ENCODE measurements at places on chromosomes 7 and 10.

GRCh38 chr10:13717936-13718772 lies 131.4 kb downstream of the PRPF18 start:
- DNase-seq, result no peak

DNA sequence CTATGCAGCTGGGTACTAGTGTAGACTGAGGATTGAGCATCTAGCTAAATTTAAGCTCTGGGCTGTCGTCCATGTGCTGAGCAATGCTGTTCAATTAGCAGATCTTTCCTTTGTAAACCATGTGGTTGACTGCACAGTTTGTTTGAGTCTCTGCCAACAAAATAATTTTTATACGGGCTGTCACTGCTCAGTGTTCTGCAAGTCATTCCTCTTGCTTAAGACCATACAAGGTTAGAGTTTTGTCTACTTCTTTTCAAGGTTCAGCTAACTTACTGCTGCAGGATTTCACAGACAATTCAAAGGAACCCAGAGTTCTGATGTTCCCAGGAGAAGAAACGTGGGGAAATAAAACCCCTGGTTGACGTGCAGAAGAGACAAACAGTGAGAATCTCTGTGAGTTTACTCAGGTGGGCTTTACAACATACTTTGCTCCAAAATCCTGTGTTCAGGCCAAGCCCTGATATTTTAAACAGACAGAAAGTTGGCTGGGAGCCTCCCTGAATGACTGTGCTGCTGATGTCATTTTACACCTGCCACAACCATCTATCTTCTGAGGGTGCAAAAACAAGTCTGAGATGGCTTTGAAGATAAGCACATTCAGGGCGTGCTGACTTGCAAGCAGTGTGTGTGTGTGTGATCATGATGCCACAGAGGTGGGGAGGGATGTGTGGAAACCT lies 177.1 kb upstream of the SVIL start:
- DNase-seq, result no peak

- DNase-seq, result no peak
Measured at GRCh38 chr10:34024282-34024681, 689.8 kb upstream of the NRP1 start.

DNA sequence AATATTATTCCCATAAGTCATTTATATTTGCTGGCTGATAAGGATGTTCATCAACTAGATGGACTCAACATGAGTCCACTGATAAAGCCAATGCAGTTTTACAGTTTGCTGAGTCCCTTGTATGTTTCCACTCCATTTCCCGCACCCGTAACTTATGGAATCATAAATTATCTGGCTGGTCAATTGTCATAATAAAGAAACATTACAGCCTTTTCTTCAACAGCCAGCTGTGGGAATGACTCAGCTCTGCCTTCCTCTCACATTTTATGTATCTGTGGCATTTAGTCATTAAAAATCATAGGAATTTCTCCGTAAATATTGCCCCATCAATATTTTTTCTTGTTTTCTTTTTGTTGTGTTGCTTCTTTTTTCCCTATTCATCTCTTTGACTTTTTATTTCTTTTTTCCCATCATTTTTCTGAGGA lies 22.3 kb upstream of the TMEM26 start:
- DNase-seq, result no peak

DNA sequence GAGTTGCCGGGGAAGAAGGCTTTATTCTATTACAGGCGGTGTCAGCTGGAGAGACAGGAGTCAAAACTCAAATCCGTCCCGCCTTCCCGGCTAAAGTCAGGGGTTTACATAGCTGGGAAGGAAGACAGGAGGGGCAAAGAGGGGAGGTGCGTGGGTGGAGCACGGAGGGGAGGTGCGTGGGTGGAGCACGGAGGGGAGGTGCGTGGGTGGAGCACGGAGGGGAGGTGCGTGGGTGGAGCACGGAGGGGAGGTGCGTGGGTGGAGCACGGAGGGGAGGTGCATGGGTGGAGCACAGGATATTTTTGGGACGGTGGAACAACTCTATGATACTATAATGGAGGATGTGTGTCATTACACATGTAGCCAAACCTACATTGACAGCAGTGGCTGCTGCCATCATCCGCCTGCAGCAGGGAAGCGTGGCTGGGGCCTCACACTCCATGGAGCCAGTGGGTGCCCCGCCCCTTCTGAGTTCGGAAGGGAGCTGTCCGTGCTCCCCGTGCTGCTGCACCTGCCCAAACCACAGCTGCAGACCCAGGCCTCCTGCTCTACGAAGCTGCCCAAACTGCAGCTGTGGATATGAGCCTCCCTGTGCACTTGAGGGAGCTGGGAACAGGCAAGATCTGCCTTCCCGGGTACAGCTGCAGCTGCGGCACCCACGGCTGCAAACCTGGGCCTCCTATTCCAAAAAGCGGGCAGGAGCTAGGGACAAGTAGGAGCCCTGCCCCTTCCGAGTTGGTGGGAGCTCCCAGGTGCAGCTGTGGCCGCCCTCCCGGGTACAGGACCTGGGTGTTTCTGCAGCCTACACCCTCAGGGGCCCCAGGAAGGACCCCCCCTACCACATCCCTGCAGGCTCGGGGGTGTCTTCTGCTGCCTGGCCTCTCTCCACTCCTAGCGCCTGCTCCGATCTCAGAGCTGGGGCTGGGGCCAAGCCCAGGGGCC lies 119.4 kb downstream of the DYNC2I1 start:
- peak; percentile 13 for DNase-seq

GRCh38 chr10:34280599-34281374 lies 534.3 kb downstream of the PARD3 start:
- DNase-seq, result no peak

DNA sequence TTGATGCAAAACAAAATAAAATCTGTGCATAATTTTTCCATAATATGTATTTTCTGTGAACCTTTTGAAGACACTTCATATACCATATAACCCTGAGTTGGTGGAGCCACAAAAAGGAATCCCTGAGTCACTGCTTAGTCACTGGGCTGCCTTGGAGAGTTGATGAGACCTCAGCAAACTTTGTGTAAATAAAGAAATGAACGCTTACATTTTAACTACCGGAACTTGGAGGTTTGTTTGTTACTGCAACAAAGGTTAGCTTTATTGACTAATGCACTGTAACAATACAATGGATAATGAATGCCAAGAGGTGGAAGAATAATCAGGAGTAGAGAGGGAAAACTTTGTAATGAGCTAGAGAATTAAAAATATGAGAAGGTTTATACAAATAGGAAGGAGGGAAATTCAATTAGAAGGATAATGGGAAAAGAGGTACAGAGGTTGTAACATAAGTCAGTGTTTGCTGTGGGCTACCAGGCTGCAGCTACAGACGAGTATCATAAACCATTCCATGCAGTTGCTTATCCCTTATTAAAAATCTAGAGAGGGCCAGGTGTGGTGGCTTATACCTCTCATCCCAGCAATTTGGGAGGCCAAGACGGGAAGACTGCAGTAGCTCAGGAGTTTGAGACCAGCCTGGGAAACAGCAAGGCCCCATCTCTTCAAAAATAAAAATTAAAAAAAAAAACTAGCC lies 1042.1 kb downstream of the TYW1 start:
- no peak for DNase-seq

- DNase-seq, result no peak
Measured at GRCh38 chr10:59362144-59362958, at the start of gene FAM13C. TSS of gene FAM13C (minus strand) at chr10:59362549. CDS start at chr10:59362460, 89 bp downstream.

GRCh38 chr10:123284022-123284421 lies 129.8 kb downstream of the BUB3 start:
- DNase-seq, result no peak

GRCh38 chr10:79167537-79167936 lies 98.8 kb downstream of the ZMIZ1 start:
- no peak for DNase-seq

DNA sequence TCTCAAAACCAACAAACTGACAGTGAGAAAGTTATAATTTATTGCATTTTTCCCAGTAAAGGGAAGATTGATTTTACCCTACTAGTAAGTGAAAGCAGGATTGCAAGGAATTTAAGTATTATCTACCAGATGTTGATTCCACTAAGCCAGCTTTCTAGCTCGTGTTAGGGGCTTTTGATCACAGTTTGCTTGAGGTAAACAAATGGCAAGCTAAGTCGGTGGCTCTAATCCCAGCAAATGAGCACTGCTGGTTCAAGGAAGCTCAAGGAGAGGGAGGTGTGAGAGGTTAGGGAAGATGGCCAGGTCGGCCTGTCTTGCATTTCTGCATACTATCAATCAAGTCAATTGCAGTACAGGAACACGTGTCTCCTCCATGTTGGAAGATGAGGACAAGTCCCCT lies 448.7 kb upstream of the POM121L12 start:
- DNase-seq, result no peak

DNA sequence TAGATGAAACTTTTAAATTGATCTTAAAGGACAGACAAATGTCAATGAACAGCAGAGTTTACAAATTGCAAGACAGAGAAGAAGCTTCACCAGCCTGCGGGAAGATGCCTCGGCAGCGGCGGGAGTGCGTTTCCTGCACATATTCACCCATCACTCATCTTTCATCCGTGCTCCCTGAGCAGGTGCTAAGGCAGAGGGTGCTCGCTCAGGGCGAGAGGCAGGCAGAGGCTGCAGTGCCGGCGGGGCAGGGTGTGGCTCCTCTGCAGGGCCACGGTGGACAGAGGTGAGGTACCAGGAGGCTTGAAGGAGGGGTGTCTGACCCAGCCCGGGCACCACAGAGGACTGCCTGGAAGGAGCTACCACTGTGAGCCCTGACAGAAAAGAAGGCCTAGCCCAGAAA lies 155.2 kb upstream of the PPP2R2D start:
- DNase-seq, result no peak

GRCh38 chr10:99450156-99450555 lies 19.7 kb upstream of the GOT1 start:
- no peak for DNase-seq

- DNase-seq, result no peak
Measured at GRCh38 chr7:137734221-137734620, 112.6 kb downstream of the DGKI start.

- no peak for DNase-seq
Measured at GRCh38 chr10:84076047-84076388, 63.3 kb upstream of the GHITM start.

- DNase-seq, result no peak
Measured at GRCh38 chr7:71472962-71473361, 341.0 kb downstream of the GALNT17 start.

DNA sequence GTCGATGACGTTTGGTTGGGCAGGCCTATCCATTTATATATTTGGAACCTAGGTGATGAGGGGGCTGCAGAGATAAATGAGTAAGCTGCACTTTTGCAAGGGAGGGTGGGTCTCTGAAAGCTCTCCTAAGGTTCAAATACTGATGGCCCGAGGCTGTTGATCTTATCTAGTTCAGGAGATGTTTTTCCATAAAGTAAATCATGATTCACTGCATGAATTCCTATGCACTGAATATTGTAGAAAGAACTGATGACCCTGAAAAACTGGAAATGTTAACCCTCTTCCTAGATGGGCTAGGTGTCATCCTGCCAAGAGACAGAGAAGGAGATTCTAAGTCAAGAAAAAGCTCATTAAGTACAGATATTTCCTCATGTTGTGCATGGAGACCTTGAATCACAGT lies 459.9 kb downstream of the PLXNA4 start:
- no peak for DNase-seq

DNA sequence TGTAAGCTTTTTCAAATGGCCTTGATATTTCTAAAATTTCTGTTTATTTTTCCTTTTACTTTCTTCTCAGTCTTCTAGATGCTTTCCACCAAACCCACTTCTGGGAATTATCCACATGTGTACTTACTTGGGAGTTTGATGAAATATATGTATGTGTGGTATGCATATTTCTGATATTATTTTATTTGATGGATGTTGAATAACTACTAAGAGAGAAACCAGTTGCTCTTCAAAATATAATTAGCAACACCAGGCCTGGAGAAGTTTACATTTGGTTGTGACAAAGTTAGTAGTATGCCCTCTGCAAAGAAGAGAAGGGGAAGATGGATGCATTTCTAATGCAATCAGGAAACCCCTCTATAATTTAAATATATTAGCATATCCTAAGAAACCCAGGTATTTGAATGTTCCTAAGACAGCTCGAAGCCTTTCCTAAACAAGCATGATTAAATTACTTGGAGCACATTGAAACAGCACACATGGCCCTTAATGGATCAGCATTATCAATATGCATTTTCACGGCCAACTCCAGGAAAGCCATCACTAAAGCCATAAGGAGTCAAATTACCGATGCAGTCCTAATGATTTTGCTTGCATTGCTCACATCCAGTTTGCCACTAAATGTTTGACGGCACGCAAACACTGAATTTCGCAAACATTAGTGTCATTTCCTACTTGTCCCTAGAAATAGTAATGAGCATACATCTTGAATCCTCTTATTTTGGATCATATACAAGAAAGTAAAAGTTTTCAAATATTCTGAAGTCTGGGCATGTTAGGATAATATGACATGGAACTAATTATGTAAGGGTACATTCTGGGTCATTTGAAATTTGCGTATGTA lies 393.8 kb downstream of the EXOC4 start:
- no peak for DNase-seq

GRCh38 chr7:63014792-63015191 lies 983.9 kb upstream of the ZNF722 start:
- no peak for DNase-seq

- DNase-seq, result peak; percentile 71
Measured at GRCh38 chr10:44932517-44933450, 21.6 kb downstream of the TMEM72 start.

DNA sequence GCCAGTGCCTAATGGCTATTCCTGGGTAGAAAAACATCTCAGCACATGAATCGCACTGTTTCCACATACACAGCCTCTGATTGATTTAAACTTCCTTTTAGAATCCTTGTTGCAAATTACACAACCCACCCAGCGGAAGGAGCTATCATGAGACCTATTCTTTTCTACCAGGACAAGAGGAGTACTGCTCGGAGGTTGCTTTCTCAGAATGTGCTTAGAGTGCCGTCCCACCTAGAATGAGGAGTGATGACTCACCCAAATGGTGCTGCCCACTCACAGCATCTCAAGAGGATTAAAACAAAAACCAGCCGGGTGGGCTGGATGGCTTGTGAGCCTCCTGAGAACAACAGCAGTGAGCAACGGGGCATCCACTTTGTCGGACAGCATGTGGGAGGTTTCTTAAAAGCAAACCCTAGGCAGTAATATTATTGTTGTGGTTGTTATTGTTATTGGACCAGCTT lies 128.9 kb downstream of the DGKI start:
- DNase-seq, result no peak

- DNase-seq, result no peak
Measured at GRCh38 chr10:22489467-22489866, 144.2 kb downstream of the SPAG6 start.

Data from activated naive CD4-positive, alpha-beta T cell (primary cell).